ENCODE measurements at places on chromosomes 1 and 21.

DNA sequence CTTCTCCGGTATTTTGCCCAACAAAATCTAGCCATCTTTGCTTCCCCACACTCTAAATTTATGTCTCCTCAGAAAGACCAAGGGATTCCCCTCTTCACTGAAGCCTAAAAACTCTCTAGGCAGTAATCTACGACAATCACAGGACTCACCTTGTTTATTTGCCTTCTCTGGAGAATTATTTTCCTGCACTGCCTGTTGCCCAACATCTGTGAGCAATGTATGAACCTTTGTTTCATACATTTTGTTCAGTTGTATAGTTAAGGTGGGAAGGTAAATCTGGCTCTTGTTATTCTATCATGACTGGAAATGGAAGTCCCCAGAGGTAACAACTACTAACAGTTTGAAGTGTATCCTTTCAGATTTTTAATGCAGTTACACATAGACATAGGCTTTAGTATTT, 2.2 kb downstream of the COPA start:
- DNase-seq, result no peak

GRCh38 chr1:28313702-28314546, 14.9 kb upstream of the MED18 start:
- no peak for DNase-seq

DNA sequence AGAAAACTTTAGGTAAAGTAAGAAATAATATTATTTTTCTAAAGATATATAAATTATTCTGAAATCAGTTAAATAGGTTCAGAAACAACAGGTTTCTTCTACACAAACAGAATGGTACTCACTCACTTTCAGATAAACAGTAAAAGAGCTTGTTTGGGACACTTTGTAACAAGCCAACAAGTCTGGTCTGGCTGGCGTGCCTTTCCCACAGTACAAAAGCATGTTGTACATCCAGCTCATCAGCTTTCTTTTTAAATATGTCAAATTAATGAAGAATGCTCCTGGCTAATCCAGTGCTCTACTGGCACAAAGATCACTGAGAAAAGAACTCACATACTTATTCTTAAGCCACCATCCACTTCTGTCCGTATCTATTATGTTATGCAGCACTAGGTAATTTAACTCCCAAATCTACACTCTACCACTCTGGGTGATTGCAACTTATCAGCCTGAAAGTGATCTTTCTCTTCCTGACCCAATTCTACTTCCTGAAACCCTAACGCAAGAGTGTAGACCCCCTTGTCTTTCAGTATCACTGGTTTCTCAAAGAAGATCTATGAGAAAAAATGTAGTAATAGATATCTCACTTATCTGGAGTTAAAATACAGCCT, 32.6 kb downstream of the TRIT1 start:
- no peak for DNase-seq

DNA sequence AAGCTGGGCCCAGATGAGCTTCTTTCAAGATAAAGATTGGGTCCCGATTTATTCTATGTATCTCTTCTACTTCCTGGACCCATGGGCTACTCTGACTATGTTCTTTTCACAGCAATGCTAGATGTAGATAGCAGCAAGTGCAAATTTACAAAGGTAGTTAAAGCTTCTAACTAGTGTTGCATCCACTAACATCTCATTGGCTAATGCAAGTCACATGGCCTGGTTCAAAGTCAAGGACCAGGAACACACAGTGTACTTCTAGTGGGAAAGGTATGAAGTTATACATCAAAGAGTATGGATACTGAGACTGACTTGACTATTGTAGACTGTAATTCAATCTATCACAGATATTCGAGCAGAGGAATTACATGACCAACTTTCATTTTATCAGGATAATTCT, 588.8 kb downstream of the PLA2G4A start:
- no peak for DNase-seq

GRCh38 chr1:182248721-182249120, 142.9 kb downstream of the GLUL start:
- DNase-seq, result peak; percentile 11

GRCh38 chr1:168640836-168641235, 64.4 kb downstream of the XCL1 start:
- no peak for DNase-seq

GRCh38 chr1:241323514-241324195, 33.4 kb downstream of the RGS7 start:
- peak; percentile 12 for DNase-seq

DNA sequence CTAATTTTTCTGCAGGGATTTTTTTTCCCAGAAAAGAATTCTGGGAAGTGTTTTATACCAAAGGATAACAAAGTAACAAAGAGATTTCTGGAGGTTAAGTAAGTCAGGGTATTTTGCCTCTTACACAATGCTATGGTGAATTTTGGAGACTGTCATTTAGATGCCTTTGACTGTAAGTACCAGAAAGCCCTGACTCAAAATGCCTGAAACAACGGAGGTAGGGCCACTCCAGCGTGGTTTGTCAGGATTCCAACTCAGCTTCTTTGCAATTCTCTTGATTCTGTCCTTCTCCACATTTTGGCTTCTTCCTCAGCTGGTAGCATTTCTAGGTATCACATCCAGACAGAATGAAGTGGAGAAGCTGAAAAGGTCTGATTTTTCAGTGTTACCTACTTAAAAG, 106.5 kb downstream of the UCHL5 start:
- DNase-seq, result no peak

GRCh38 chr1:76390456-76390855, 315.9 kb downstream of the ST6GALNAC3 start:
- DNase-seq, result no peak

DNA sequence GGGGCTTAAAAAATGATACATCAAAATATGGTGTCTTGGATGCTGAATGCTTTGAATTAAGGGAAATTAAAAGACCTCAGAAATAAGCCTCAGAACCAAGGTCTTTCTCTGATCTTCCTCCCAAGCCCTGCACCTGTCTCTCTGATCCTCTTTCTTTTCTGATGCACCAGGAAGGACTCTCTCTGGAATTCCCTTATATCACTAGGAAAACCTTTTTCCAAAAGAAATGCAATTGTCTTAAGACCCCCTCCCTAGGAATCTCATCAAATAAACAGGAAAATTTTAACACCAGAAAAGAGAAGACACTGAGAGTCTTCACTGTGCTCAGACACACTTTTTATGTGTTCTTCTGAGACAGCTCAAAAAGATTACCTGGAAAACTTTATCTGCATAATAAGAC, 159.5 kb upstream of the PTBP2 start:
- DNase-seq, result no peak

GRCh38 chr1:240999826-241000225, 357.2 kb downstream of the RGS7 start:
- no peak for DNase-seq

- no peak for DNase-seq
These were observed 109.6 kb upstream of the DPYD start for GRCh38 chr1:98030483-98030882.

DNA sequence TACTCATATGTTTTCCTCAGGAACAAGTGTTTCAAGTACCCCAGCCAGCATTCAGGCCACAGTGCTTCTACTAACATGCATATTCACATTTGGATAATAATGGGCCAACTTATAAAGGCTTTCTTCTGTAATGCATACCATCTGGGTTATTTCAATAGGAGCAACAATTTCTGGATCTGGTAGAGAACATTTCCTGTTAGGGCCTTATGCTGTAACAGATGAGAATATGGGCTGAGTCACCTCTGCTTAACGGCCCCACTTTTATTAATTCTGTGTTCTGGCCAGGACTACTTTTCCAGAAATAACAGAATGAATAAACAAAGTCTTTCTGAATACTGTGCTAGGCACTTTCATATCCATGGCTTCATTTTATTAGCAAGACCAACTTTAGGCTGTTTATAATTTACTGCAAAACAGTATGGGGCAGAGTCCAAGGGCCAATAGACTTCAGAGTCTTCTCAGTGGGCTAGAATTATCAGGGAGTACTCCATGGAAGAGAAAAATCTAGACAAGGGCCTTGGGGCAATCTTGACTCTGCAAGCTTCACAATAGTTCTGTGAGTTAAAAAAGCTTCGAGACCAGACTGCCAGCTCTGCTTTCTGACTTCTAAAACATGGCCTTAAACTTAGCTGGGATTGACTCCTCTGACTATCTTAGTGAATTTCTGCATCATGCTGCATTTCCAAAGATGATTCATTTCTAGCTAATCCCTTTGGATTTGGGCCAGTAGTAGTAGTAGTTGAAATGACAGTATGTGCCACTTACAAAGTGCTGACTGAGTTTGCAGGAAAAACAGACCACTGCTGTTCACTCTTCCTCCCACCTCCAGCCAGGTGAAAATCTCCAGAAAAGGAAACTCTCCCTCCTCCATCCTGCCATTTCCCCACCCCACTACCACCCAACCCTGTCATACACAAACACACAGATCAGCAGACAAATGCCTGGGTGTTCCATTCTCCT, 8.2 kb upstream of the SSX2IP start:
- DNase-seq, result no peak

- DNase-seq, result no peak
These were observed 77.6 kb downstream of the POU2F1 start for GRCh38 chr1:167298325-167298724.

DNA sequence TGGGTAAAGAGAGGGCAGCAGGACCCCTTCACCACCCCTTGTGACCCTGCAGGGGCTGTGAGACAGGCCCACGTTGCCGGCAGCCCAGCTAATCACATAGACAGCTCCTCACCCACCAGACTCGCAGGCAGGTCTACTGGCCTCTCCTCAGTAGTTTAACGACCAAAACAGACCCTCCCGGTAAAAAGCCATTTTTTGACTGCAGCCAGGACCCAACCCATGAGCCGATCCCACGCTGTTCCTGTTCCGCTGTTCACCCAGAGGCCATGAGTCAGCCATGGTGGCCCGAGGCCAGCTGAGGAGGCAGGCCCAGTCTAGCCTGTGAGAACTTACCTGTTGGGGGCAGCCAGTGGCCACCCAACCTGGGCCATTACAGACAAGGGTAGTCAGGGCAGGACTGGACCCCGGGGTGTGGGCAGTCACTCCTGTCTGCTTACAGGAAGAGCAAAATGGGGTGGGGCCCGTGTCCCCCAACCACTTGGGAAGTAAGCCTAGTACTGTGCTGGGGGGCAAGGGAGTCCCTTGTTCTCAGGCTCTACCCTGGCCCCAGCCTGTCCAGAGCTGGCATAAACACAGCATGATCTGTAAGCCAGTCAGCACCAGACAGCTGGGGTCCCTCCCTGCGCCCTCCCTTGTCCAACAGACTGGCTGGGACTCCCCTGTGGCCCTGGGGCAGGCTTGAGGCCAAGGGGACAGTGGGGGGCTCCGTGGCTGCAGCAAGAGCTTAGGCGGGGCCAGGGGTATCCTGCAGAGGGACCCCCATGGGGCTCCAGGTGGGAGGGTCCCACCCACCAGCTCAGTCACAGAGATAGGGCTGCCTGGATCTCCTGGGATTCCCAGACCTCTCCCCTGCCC, 61.9 kb downstream of the WNT9A start:
- DNase-seq, result no peak

- DNase-seq, result no peak
These were observed 88.0 kb upstream of the PLXNA2 start for GRCh38 chr1:208332036-208332773.

GRCh38 chr1:235401251-235401650, 34.0 kb downstream of the TBCE start:
- DNase-seq, result no peak

- no peak for DNase-seq
These were observed 28.9 kb downstream of the ODR4 start for GRCh38 chr1:186404454-186405051.

DNA sequence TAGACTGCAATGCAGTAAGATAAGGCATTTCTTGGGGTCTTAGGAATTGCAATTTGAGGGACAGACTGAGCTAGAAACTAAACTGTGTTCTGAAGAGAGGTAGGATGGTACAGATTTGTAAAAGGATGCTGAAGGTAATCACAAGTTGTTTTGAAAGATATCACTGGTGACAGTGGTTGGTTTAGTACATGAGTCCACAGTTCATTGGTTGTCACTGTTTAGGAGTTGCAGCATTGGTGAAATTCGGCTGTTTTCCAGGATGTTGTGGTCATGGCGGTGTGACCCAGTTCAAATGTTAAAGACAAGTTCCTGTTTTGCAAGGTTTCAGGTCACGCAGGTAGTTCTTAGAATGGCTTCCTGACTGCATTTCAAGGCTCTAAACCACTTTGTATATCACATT, 292.8 kb upstream of the B3GALT2 start:
- DNase-seq, result no peak

- no peak for DNase-seq
These were observed 139.4 kb downstream of the LRRC7 start for GRCh38 chr1:69707103-69707502.

- DNase-seq, result no peak
These were observed 40.6 kb downstream of the AHCTF1 start for GRCh38 chr1:246891105-246891504.

- DNase-seq, result no peak
These were observed 4.4 kb downstream of the TACSTD2 start for GRCh38 chr1:58572690-58573089.

- DNase-seq, result no peak
These were observed 1.5 kb downstream of the RGS2 start for GRCh38 chr1:192810253-192810880.

- no peak for DNase-seq
These were observed 83.5 kb downstream of the SPAG17 start for GRCh38 chr1:118101515-118101844.

DNA sequence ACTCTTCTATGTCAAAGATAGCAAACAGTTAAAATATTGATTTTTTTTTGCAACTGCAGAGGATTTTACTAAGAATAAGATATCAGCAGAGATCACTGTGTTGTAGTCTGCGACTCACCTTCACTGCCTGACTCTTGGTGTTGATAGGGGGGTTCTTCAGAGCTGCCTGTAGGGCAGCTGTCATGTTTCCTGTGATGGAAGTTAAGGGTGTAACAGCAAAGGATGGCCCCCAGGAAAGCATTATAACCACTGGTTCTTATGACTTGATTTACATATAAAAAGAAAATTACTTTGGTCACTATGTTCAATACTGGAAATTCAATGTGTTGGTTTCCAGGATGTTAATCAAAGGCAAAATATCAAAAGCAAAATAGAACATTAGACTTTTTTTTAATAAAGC, 2.6 kb downstream of the ARPC5 start:
- no peak for DNase-seq

GRCh38 chr1:4267381-4268261, 367.5 kb upstream of the C1orf174 start:
- DNase-seq, result no peak

- no peak for DNase-seq
These were observed 119.1 kb downstream of the ERG start for GRCh38 chr21:38379147-38379546.

- no peak for DNase-seq
These were observed 109.0 kb downstream of the SDCCAG8 start for GRCh38 chr1:243364866-243365265.

DNA sequence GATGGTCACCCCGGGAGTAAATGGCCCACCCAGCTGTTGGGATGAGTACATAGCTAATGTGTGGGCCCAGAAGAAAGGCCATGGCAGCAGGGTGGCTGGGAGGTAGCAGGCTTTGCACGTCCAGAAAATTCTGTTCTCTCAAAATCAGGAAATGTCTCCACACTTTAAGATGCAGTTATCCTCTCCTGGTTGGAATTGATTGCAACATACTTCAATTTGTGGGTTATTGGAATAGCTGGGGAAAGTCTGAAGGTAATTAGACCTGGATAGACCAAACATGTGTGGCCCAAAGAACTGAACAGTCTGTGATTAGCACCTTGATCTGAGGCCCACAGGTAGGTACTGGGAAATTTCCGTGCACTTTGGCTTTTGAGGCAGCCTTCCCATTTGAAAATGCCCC, 30.2 kb downstream of the COA7 start:
- DNase-seq, result no peak

All from stimulated activated CD4-positive, alpha-beta T cell treated with anti-CD3 and anti-CD28 coated beads, Interleukin-4, amount 100 ng/mL, for 48 hours (primary cell).